ENCODE measurements at places on chromosomes 6 and 20.

DNA sequence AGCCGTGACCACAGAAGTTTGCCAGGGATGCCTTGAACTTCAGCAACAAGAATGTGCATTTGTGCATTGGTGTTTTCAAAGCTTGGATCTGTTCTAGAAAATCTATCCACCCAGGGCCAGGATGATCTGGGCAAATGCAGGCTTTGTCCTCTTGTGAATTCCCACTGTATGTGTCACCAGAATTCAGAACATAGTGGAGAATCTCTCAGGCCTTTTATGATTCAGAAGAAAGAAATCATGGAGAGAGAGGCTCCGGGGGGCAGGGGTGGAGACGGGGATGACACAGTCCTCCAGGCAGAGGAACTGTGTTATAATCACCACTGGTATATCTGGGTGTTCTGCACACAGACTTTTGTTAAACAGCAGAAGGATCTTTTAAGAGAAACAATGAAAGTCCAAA is 304.1 kb downstream of the CDH4 start:
- DNase-seq: no peak

- peak; percentile 15 for DNase-seq
Measured at GRCh38 chr20:37270576-37271420, 9.2 kb upstream of the GHRH start.

DNA sequence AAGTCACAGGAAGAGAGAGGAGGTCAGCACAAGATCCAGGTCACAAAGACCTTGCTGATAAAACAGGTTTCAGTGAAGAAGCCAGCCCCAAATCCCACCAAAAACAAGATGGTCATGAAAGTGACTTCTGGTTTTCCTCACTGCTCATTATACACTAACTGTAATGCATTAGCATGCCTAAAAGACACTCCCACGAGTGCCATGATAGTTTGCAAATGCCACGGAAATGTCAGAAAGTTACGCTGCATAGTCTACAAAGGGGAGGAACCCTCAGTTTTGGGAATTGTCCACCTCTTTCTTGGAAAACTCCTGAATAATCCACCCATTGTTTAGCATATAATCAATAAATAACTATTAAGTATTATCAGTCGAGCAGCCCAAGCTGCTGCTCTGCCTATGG is 427.2 kb downstream of the RFPL4B start:
- DNase-seq: no peak

GRCh38 chr6:152341596-152341995 is 295.6 kb downstream of the SYNE1 start:
- no peak for DNase-seq

- DNase-seq: peak; percentile 35
Measured at GRCh38 chr6:26272171-26272637, 92.8 kb upstream of the BTN3A2 start.

DNA sequence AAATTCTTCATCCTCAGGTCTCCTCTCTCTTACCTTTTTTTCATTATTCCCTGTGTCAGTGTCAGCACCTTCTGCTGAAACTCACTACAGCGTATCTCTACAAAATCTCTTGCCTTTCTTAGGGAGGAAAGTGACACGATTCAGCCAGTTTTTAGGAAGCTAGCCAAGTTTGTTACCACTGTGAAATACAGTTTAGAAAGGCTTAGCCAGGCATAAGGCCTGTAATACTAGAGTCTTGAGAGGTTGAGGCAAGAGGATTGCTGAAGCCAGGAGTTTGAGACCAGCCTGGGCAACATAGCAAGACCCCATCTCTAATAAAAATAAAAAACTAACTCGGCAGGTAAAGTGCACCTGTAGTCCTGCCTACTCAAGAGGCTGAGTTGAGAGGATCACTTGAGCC is 16.7 kb downstream of the TAB2 start:
- DNase-seq: no peak

- no peak for DNase-seq
Measured at GRCh38 chr6:13248584-13248985, 79.8 kb downstream of the TBC1D7 start.

DNA sequence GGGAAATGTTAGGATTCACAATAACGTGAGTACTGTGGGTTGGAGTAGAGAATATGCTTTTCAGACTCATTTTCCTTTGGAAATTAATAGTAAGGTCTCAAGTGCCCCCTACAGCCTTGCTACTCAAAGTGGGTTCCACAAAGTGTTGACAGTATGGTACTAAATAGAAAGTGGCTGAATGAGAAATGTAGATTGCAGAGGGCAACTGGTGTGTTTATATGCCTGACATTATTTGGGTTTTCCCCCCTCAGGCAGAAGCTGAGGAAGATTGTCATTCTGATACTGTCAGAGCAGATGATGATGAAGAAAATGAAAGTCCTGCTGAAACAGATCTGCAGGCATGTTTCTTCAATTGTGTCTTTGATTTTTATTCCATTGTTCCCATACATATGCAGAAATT is 5.6 kb downstream of the FBXO9 start:
- no peak for DNase-seq

GRCh38 chr6:37456126-37456525 is 23.1 kb downstream of the CMTR1 start:
- DNase-seq: no peak

- DNase-seq: no peak
Measured at GRCh38 chr20:48592107-48592940, 235.5 kb downstream of the PREX1 start.

DNA sequence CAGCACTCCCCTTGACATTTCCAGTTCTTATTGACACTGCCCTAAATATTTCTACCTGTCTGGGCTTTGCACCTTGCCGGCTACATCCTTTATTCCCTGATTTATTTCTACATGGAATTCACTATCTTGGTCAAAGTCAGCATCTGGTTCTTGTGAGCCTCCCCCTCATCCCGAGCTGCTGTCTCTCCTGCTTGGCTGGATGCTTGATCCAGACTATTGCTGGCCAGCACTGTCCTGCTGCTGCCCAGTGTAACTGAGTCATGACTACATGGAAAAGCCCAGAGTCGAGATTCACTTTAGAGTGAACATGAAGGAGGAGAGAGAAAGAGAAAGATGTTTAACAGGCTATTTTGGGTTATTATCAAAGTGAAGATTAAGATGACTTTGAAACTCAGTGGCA is 142.2 kb downstream of the OPN5 start:
- DNase-seq: no peak

GRCh38 chr6:72533606-72534005 is 88.3 kb upstream of the KCNQ5 start:
- DNase-seq: no peak

GRCh38 chr6:441126-441920 is 49.8 kb downstream of the IRF4 start:
- DNase-seq: no peak

GRCh38 chr6:120260636-120261035 is 911.1 kb upstream of the MAN1A1 start:
- DNase-seq: no peak

DNA sequence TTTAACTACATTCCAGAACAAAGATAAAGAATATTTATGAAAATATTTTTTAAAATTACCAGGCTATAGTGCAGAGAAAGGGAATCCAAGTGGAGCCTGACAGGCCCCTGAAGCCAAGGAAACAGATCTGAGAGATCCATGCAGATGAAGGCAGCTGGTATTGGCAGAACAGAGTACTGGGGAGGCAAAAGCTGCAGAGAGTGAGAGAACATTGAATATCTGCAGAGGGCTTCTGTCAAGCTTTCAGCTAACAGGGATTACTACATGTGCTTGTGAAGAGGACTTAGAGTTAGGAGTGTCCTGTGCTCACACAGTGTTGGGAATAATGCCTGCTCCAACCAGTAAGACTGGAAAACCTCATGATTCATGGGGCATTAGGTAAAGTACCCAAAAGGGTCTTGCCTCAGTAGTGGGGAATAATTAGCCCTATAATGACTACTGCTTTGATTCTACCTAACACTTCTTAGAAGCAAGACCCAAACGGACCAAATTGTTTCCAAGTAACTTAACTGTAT is 657.2 kb downstream of the DHX35 start:
- no peak for DNase-seq

DNA sequence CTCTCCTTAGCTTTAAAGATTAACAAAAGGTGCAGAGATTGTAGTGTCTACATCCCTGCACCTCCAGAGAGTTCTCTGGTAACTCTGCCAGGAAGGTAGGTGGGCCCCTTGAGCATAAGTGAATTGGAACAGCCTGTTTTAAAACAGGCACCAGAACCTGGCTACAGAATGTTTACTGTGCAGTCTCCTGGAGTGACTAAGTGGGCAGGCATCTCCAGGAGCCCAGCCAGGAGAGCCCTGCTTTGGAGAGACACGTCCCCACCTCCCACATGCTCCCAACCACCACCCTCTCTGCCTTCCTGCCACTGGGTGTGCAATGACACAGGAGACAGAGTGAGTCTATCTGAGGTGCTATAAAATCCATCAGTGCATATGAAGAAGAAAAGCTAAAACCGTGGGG is 110.3 kb upstream of the EYA4 start:
- DNase-seq: no peak

GRCh38 chr6:129432738-129433137 is 277.2 kb downstream of the ARHGAP18 start:
- DNase-seq: no peak

DNA sequence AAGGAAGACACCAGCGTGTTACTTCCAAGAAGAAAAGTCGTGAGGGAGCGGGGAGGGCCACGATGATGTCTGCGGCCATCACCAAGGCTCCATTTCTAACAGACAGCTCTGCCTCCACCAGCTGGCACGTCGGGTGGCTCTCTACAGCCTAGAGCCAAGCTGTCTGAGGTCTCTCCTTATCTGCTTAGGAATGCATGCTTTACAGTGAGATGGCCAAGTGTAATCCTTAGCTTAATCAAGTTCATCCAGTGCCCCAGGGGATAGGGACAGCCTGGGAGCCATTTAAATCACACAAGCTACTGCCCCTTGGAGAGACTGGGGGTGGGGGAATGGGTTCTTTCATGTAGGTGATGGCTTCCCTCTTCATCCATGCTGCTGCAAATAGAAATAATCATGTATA is 213.8 kb upstream of the CST7 start:
- no peak for DNase-seq

DNA sequence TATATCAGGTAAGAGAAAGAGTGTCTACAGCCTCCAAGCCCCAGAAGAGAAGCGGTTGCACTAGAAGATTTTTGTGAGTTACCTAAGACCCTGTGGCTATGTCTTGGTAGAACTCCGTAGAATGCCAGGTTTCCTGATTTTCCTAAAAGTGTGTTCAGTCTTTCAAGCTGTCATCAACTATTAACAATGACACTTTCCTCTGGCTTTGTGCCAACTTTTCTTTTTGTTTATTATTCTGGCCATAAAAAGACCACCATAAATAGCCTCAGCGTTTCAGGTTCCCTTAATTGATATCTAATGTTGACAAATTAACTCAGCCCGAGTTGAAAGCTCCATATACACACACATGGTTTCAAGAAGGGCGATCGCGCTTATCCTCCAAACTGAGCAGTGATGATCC is 1.2 kb downstream of the PAK5 start:
- DNase-seq: no peak

Measured in C1 segment of cervical spinal cord (tissue), 14 donors.